NAMALWA (cell line): ENCODE measurements at places on chromosomes 12 and 14.
A peak's percentile ranks its signal among the peaks of the same experiment; 100 is the strongest.

- no peak for DNase-seq
Observed at GRCh38 chr14:104935026-104935650, 10.5 kb downstream of the PLD4 start.

DNA sequence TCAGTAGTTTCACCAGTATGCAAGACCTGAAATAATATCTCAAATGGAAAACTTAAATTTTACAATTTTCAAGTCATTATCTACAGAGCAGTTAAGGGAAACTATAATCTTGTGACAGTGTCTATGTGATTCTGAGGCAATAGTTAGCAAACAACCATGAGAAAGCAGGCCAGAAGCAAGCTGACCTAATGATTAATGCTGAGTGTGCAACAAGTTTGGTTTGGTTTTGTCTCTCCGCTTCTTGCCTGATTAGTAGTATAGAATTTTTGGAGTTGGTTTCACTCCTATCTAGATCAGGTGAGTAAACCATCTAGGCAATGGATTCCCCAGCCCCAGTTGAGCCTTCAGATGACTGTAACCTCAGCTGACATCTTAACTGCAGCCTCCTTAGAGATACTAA is 212.9 kb upstream of the NAV3 start:
- DNase-seq: no peak

- no peak for DNase-seq
Observed at GRCh38 chr14:54685286-54685845, 118.4 kb downstream of the SAMD4A start.

DNA sequence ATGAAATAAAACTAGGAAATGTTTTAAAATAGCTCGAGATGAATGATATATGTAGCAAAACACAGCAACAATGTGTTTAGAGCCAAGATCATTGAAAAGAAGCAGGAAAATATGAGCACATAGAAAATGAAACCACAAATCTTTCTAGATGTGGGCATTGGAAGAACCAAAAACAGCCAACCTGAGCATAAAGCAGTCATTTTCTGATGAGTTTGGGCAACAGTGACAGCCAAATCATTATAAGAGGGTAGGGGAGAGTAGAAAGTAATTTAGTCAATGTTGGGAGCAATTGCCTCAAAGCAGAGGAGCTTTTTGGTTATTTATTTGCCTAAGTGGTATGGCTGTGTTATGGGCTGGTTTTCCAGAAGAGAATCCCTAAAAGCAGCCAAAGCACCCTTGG is 8.8 kb upstream of the BICDL1 start:
- DNase-seq: no peak

- DNase-seq: no peak
Observed at GRCh38 chr14:79412822-79413221, 798.5 kb downstream of the DIO2 start.

DNA sequence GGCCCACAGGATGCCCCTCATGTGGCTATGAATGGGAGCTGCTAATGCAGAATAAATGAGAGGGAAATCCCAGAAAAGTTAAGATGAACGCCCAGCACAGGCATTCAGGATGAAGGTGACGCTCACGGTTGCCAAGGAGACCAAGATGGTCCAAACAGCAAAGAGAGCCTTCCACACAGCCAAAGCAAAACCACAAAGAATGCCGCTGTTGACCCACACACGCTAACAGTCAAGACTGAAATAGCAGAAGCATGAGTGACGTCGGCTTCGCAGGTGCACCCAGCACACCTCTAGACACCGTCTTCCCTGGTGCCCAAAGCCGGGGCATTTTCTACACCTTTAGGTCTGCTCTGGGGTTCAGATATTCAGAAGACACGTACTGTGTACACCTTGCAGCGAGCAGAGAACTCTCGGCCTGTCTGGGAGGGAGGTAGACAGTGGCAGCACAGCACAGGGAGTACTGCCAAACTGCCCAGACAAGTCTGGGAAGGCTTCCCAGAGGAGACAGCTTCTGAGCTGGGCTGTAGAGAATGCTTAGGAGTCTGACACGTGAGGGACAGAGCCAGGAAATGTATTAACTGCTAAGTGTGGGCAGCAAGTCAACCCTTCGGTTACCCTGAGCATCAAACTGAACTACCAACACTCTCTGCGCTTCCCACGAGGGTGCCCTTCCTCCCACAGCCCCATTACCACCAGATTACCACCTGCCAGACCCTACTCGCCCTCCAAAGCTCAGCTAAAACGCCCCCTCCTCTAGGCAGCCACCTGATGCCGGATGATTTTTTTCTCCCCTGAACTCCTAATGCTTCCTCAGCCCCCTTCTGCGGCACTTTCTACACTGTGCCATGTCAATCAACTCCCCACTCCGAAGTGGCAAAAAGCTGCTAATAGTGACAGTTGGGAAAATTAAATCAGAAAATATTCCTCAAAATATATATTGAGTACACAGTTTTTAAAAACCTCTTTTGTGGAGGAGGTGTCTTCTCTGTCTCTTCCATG is 50.1 kb downstream of the CCDC88C start:
- peak; percentile 96 for DNase-seq
